ENCODE measurements at places on chromosomes 11 and 22.

- no peaks in the 10 kb centered on the region for H3K27me3 ChIP-seq
- no peaks in the 10 kb centered on the region for H3K36me3 ChIP-seq
- peak overlapping the region; percentile 87 for H3K27ac ChIP-seq
- H3K4me3 ChIP-seq: peak overlapping the region; percentile 74
Observed at GRCh38 chr11:67584205-67584880, 731 bp downstream of the GSTP1 start.

DNA sequence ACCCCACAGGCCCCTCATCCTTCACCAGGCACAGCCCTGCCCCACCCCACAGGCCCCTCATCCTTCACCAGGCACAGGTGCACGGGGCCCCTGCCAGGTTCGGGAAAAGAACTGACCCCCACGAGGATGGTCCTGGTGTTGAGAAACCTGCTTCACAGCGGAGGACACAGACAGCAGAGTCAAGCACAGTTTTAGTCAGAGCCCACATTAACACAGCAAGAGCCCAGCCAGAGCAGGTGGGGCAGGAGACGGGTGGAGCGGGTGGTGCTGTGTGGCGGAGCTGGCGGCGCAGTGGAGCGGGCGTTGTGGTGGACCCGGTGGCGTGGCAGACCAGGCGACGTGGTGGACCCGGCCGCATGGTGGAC lies 1085.5 kb downstream of the BRD1 start:
- no peaks in the 10 kb centered on the region for H3K27me3 ChIP-seq
- no peak overlapping the region for H3K4me3 ChIP-seq
- H3K27ac ChIP-seq: no peak overlapping the region
- H3K36me3 ChIP-seq: no peaks in the 10 kb centered on the region
- no peak for DNase-seq

DNA sequence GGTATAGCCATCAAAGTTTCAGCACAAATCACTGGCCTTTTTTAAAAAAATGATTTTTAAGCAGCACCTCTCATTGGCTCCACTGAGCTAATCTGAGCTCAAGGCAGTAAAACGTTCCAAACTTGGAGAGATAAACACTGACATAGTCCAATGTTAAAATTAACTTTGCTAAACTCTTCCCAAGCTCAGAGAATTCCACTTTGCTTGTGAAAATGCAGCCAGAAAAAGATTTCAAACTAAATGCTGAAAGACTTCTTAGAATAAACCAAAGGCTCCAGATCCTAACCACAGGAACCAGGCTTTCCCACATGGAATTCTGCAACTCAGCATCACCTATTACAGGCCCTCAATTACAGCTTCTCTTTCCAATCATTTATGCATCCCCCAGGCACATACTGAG lies 84.7 kb upstream of the GDPD4 start:
- no peak overlapping the region for H3K27ac ChIP-seq
- DNase-seq: no peak
- no peaks in the 10 kb centered on the region for H3K27me3 ChIP-seq
- H3K4me3 ChIP-seq: no peak overlapping the region

- no peak for DNase-seq
- no peaks in the 10 kb centered on the region for H3K4me1 ChIP-seq
- H3K4me3 ChIP-seq: no peak overlapping the region
Observed at GRCh38 chr11:79156031-79156430, 284.8 kb downstream of the TENM4 start.

- H3K27me3 ChIP-seq: no peaks in the 10 kb centered on the region
- no peak overlapping the region for H3K27ac ChIP-seq
- no peaks in the 10 kb centered on the region for H3K36me3 ChIP-seq
- no peak overlapping the region for H3K4me3 ChIP-seq
- no peaks in the 10 kb centered on the region for H3K4me1 ChIP-seq
Observed at GRCh38 chr22:38034278-38034882, 22.8 kb upstream of the PICK1 start.

GRCh38 chr22:26554956-26555355 lies 35.0 kb downstream of the TPST2 start:
- H3K4me1 ChIP-seq: peaks cover 50% of the 10 kb centered on the region
- no peaks in the 10 kb centered on the region for H3K27me3 ChIP-seq
- H3K4me3 ChIP-seq: no peak overlapping the region
- no peak for DNase-seq
- H3K36me3 ChIP-seq: no peaks in the 10 kb centered on the region

DNA sequence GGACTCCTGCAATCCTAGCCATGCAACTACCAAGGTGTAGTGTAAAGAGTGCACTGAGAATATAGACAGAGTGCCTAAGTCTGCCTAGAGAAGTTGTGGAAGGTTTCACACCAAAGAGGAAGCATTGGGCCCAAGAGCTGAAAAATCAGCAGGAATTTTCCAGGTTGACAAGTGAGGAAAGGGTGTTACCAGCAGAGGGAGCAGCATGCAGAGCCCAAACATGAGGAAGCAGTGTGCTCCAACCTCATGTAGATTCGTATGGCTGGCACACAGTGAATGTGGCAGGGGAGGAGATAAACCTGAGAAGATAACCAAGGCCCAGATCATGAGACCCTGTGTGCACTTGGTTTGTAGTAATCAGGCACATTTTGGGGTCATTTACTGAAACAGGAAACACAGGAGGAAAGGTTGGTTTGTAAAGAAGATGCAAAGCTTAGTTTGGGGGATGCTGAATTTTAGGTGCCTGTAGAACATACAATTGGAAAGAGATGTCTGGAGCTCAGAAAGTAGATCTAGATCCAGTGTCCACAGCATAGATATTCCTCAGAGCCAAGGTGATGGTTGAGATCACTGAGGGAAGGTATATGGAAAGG lies 1.7 kb downstream of the HPX start:
- H3K27ac ChIP-seq: no peak overlapping the region
- no peak overlapping the region for H3K4me3 ChIP-seq
- H3K36me3 ChIP-seq: no peaks in the 10 kb centered on the region
- DNase-seq: no peak
- peaks cover 6% of the 10 kb centered on the region for H3K4me1 ChIP-seq

- no peak for DNase-seq
- peaks cover 3% of the 10 kb centered on the region for H3K36me3 ChIP-seq
- peak overlapping the region; percentile 55 for H3K27ac ChIP-seq
- H3K4me3 ChIP-seq: no peak overlapping the region
- H3K27me3 ChIP-seq: no peaks in the 10 kb centered on the region
- peaks cover 84% of the 10 kb centered on the region for H3K4me1 ChIP-seq
Observed at GRCh38 chr22:23237841-23238240, 57.5 kb downstream of the BCR start.

DNA sequence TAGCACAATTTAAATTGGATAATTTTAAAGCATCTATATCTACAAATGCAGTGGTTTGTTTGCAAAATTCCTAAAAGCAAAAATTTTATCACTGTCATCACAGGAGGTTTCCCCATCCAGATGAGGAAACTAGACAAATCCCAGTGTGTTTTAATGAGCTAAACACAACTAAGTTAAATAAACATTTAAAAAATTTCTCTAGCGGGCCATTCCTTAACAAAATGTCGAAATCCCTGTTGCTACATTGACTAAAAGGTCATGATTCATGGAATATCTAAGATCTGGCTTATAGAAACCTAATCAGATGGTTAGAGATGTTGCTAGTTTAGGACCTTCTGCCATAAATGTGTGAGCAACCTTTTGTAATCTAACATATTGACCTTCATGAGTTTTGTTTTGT lies 107.3 kb upstream of the BDNF start:
- no peak for DNase-seq
- no peak overlapping the region for H3K4me3 ChIP-seq
- no peaks in the 10 kb centered on the region for H3K4me1 ChIP-seq
- H3K27ac ChIP-seq: no peak overlapping the region
- H3K36me3 ChIP-seq: no peaks in the 10 kb centered on the region
- peaks cover under 1% of the 10 kb centered on the region for H3K27me3 ChIP-seq

DNA sequence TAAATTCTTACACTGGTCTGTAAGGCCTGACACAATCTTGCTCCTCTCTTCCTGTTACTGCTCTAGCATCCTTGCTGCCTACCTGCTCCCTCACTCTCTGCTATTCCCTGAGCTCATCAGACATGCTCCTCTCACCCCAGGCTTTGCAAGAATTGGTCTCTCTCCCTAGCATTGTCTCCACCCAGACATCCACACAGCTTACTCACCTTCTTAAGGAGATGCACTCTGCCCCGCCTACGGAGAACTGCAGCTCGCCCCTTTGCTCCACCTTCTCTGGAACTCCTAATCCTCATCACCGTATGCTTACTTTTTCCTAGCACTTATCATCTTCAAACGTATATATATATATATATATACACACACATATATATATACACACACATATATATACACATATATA lies 23.3 kb upstream of the TMPRSS5 start:
- no peaks in the 10 kb centered on the region for H3K4me1 ChIP-seq
- H3K27me3 ChIP-seq: no peaks in the 10 kb centered on the region
- no peak overlapping the region for H3K4me3 ChIP-seq
- no peak overlapping the region for H3K27ac ChIP-seq
- no peak for DNase-seq

DNA sequence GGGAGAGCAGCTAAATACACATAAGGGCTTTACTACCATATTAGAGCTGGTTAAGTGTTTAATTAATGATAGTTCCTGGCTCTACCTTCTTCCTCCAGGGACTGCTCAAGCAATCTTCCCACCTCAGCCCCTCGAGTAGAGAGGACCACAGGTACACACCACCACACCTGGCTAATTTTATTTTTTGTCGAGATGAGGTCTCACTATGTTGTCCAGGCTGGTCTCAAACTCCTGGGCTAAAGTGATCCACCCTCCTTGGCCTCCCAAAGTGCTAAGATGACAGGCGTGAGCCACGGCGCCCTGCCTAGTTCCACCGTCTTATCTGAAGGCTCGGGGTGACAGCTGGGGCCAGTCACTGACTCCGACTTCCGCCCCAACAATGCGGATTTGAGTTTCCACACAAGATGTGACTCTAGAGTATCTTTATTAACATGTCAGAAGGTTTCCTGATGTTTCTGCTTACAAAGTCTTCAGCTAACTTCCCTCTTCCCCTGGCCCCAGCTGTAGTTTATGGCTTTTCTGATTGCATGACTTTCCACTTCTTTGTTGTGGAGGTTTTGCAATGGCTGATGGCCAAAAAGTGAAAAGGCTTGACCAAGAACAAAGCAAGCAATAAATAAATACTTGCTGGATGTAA lies 16.8 kb downstream of the TPST2 start:
- H3K4me1 ChIP-seq: peaks cover 84% of the 10 kb centered on the region
- DNase-seq: no peak
- H3K4me3 ChIP-seq: peak overlapping the region; percentile 62
- no peaks in the 10 kb centered on the region for H3K27me3 ChIP-seq
- no peaks in the 10 kb centered on the region for H3K36me3 ChIP-seq

DNA sequence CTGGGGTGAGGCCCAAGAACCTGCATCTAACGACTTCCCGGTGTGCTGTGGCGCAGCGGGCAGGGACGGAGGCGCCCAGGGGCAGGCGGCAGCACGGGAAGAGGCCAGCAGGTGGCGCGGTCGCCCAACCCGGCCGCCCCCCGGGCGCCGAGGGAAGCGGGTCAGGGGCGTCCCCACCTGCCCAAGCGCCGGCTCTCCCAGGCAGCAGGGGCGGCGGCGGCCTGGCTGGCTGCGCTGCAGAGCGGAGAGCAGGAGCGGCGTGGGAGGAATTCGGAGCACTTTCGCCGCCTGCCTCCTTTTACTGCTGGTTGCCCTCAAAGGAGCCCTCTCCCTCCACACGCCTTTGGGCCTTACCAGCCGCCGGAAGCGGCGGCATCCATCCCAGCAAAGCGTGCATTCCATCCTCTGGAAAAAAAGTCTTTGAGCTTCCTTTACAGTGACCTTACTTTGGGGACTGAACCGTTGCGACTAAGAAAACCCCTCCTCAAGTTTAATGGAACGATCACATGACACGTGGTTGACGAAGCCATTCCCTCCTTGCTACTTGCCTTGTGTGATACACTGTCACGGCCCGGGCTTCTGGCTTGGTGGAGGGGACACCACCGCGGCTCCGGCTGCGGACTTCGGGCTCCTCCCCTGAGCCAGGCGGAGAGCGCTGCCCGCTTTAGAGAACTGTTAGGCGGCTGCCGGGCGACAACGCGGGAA lies 106.8 kb upstream of the CLMP start:
- no peaks in the 10 kb centered on the region for H3K36me3 ChIP-seq
- DNase-seq: peak; percentile 47
- H3K4me3 ChIP-seq: peak overlapping the region; percentile 51
- H3K27ac ChIP-seq: no peak overlapping the region
- H3K4me1 ChIP-seq: peaks cover 34% of the 10 kb centered on the region
- peaks cover 8% of the 10 kb centered on the region for H3K27me3 ChIP-seq

- no peak overlapping the region for H3K4me3 ChIP-seq
- no peak for DNase-seq
- H3K36me3 ChIP-seq: peaks cover 6% of the 10 kb centered on the region
- no peaks in the 10 kb centered on the region for H3K4me1 ChIP-seq
- no peaks in the 10 kb centered on the region for H3K27me3 ChIP-seq
- no peak overlapping the region for H3K27ac ChIP-seq
Observed at GRCh38 chr11:87281496-87281895, 243.8 kb downstream of the TMEM135 start.

GRCh38 chr11:27174021-27174420 lies 133.4 kb downstream of the BBOX1 start:
- peaks cover 35% of the 10 kb centered on the region for H3K27me3 ChIP-seq
- H3K27ac ChIP-seq: no peak overlapping the region
- no peaks in the 10 kb centered on the region for H3K4me1 ChIP-seq
- H3K4me3 ChIP-seq: no peak overlapping the region

GRCh38 chr11:66966351-66966750 lies 8.2 kb upstream of the PC start:
- H3K4me1 ChIP-seq: no peaks in the 10 kb centered on the region
- peaks cover 4% of the 10 kb centered on the region for H3K27me3 ChIP-seq
- DNase-seq: no peak
- no peak overlapping the region for H3K4me3 ChIP-seq
- H3K27ac ChIP-seq: no peak overlapping the region

- peaks cover 17% of the 10 kb centered on the region for H3K27me3 ChIP-seq
- DNase-seq: no peak
- H3K4me1 ChIP-seq: peaks cover 10% of the 10 kb centered on the region
Observed at GRCh38 chr11:119584193-119585042, 144.6 kb downstream of the NECTIN1 start.

- no peak overlapping the region for H3K27ac ChIP-seq
- no peaks in the 10 kb centered on the region for H3K36me3 ChIP-seq
- H3K27me3 ChIP-seq: peaks cover 63% of the 10 kb centered on the region
Observed at GRCh38 chr11:12702999-12703453, 28.8 kb downstream of the TEAD1 start.

DNA sequence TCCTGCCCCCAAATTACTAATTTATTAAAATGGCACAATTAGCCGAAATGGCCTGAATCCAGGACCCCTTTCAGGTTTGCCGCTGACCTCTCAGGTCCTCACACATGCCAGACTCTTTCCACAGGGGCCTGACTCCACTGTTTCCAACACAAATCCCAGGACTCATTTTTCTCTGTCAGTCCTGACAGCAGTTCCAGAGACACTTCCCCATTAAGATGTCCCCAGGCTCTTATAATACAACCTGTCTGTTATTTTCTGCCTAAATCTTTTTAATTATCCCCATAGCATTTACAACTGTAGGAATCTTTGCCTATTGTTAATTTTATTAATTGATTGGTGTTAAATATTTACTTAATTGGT lies 9.4 kb upstream of the IGLL5 start:
- peaks cover 2% of the 10 kb centered on the region for H3K4me1 ChIP-seq
- no peaks in the 10 kb centered on the region for H3K27me3 ChIP-seq
- no peak overlapping the region for H3K27ac ChIP-seq
- peaks cover 10% of the 10 kb centered on the region for H3K36me3 ChIP-seq

Measured in naive thymus-derived CD8-positive, alpha-beta T cell (primary cell).